ENCODE measurements at places on chromosomes 2 and 18.

GRCh38 chr2:143704451-143705106, 575.4 kb downstream of the ARHGAP15 start:
- no peak for DNase-seq

GRCh38 chr2:25043241-25043867, 1.5 kb downstream of the EFR3B start:
- DNase-seq, result peak; percentile 52

DNA sequence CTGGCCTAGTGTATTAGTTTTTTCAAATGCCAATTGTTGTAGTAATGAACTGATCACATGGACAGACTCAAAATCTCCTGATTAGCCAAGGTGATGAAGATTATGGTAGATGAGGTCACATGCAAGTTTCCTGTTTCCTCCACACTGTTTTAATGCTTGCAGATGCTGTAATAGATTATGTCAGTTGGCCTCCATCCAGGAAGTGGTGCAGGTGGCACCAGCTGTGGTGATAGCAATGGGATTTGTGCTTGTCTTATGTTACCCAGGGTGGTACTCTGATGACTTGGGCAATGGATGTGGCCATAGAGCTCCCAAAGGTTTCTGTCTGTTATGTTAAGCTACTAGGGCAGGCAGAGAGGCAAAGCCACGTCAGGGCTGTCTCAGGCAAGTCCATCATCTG, 332.9 kb upstream of the DDX18 start:
- DNase-seq, result no peak

DNA sequence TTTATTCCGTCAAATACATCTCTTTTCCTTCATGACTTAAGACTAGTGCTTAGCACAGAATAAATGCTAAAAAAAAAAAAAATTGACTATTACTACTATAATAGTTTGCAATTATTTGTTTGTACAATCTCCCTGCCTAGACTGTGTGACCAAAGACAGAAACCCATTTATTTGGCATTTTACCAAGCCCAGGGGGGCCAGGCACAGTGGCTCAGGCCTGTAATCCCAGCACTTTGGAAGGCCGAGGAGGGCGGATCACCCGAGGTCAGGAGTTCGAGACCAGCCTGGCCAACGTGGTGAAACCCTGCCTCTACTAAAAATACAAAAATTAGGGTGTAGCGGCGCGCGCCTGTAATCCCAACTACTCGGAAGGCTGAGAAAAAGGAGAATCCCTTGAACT, 1.4 kb downstream of the ASB3 start:
- no peak for DNase-seq

- DNase-seq, result no peak
These were observed 59.4 kb upstream of the NEDD4L start for GRCh38 chr18:57984490-57985115.

DNA sequence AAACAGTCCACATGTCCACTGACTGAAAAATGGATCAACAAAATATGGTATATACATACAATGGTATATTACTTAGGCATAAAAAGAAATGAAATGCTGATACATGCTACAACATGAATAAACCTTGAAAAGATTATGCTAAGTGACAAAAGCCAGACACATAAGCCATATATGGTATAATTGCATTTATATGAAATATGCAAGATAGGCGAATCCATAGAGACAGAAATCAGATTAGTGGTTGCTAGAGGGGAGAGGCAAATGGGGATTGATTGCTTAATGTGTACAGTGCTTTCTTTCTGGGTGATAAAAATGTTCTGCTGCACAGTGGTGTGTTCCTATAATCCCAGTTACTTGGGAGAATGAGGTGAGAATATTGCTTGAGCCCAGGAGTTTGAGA, 171.0 kb downstream of the CYP26B1 start:
- no peak for DNase-seq

DNA sequence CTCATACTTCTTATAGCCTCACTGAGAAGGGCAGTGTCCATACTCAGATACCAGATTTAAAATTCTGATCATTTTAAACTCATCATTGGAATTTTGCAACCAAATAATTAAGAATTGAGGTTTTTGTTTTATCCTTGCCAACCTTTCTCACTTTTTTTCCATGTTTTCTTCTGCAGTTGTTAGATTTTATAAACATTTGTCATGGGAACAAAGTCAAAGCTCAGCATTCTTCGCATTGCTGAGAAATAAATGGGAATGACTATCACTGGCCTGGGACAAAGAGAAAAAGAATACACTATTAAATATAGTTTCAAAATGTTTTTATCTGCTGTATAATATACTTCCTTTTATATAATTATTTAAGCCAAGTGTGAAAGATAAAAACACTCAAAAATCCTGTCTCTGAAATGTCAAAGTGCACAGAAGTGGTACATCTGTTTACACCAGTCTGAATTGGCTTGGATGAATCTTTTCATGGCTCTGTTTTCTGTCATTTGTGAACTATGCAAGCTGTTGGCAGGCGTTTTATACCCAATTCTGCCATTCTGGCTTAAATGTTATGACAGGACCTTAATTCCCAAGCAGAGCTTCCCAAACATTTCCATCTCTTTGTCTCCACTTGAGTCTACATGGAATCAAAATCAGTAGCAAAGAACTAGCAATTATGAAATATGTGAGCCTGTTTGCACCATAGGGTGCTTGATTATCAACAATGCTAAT, 249.3 kb upstream of the SYT4 start:
- no peak for DNase-seq

DNA sequence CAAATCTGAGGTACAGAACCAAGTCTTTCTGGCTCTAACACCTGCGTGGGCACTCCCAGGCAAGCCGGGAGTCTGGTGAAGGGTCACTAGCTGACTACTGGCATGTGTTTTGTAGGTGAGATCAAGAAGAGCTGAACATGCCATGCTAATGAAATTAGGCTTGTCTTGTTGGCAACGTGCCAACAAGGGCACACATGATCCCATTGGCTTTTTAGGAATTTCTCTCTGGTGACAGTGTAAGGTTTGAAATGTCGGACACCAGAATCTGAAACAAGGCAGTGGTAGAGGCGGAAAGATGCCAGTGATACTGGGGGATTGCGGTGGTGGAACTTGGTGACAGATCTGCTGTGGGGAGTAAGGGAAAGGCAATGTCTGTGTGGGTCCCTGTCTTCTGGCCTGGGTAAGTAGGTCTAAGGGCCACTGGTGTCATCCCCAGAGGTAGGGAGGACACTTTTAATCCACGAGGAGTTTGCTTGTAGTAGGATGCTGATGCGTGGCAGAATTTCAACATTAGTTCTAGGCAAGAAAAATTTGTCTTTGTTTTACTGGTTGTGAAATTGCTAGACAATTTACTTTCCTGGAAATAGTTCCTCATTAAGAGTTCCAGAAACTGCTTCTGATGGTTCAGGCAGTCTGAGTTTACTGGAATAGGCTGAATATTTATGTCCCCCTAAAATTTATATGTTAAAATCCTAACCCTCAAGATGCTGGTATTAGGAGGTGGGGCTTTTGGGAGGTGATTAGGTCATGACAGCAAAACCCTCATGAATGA, 52.6 kb upstream of the ACMSD start:
- DNase-seq, result no peak

DNA sequence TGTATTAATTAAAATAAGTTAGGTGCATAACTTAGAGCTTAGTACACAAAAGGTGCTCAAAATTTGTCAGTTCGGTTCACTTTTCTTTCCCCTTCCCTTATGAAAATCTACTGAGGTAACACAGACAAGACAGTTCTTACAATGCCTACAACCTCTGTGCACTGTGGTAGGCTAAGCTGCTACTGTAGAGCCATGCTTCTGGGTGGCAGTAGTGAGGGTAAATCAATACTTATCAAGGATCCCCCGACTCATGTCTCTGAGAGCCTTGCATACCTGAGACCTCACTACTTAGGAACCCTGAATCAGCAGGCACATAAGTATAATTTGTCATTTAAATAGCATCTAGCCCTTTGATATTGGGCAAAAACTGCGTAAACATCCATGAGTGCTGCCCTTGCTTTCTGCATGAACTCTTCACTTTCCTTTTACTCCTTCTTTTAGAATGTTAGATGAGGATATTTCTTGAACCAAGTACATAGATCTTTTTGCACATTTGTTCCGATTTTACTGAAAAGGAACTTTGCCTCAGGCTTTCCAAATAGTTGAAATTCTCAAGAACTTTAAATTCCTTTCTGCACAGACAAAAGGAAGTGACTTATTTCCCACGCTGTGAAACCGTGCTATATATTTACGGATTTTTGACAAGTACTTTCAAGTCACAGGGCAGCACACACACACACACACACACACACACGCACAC, 234.4 kb downstream of the TRIB2 start:
- DNase-seq, result no peak

DNA sequence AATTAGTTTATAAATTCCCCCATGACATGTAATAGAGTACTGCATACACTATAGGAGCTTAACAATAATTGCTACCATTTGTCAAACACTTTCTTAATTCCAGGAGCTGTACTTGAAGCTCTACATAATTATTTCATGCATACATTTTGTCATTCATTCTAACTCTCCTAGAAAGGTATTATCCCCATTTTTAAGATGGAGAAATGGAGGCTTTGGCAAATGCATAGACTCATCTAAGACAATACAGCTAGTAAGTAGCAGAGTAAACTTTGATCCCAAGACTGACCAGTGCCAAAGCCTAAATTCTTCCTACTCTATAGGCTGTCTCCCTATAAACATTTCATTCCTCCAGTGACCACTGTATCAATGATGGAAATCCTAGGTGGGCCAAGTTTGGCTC, 42.6 kb upstream of the TMEM247 start:
- DNase-seq, result no peak

- DNase-seq, result no peak
These were observed 172.0 kb downstream of the MIB1 start for GRCh38 chr18:21912339-21913239.

DNA sequence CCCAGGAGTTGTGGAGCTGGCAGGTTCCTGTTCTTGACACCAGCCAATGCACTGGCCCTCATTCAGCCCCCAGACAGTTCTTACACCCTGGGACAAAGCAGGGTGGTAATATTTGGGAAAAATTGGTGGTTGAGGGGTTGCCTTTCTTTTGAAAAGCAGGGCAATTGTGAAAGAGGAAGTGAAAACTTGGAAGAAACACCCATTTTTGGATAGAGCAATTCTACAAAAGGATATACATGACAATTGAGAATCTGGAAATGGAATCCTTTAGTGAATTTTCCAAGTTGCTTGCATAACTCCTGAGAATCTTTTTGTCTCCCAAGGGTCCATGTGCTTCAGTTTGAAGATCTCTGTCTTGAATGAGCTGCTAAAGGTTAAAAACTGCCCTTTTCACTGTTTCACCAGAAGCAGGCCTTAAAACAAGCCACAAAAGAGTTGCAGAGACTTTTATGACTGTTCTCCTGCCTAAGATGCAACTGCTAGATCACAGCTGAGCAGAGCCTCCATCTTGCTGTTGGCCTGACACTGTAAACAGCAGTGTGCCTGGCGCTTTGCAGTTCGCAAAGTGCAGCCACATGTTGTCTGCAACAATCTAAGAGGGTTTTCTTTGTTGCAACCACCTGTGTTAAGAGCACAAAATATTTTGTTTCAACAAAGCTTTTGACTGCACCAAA, 11.8 kb downstream of the COL4A4 start:
- DNase-seq, result no peak

- DNase-seq, result peak; percentile 1
These were observed 31.3 kb downstream of the KIAA2012 start for GRCh38 chr2:202104286-202104870.

- no peak for DNase-seq
These were observed 121.4 kb downstream of the FSHR start for GRCh38 chr2:49032936-49033335.

DNA sequence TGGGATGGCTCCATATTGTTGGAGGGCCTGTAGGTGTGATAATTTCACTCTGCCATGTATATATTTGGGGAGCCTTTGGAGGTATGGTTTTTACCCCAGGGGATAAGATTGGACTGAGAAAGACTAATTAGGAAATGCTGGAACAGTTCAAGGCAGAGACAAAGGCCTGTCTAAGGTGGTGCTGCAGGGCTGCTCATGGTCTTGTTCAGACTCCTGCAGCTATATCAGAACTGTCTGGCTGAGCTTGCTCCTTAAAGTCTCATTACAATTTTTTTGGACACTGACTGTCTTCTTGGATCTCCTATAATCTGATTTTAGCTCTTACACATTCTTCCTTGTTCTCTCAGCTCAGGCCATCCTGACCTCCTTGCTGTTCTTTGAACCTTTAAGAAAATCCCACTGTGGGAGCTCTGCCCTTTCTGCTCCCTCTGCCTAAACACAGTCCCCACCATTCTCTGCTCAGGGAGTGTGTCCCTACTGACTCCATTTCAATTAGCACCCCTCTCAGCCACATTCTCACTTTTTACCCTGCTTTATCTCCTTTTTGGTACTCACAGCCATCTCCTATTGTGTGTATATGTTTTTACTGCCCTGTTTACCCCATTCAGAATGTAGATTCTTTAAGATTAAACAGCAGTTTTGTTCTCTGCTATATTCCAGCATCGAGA, 468.7 kb upstream of the FANCL start:
- DNase-seq, result no peak

GRCh38 chr2:68559692-68560091, 83.7 kb upstream of the PROKR1 start:
- no peak for DNase-seq

- DNase-seq, result peak; percentile 47
These were observed 36.6 kb downstream of the COPS8 start for GRCh38 chr2:237122214-237122666.

- no peak for DNase-seq
These were observed 61.4 kb downstream of the GPR39 start for GRCh38 chr2:132477962-132478361.

- no peak for DNase-seq
These were observed 99.4 kb downstream of the NEDD4L start for GRCh38 chr18:58143386-58143785.

GRCh38 chr18:69895066-69896047, 52.3 kb downstream of the CD226 start:
- no peak for DNase-seq

GRCh38 chr2:123656590-123656989, 368.5 kb upstream of the CNTNAP5 start:
- no peak for DNase-seq

DNA sequence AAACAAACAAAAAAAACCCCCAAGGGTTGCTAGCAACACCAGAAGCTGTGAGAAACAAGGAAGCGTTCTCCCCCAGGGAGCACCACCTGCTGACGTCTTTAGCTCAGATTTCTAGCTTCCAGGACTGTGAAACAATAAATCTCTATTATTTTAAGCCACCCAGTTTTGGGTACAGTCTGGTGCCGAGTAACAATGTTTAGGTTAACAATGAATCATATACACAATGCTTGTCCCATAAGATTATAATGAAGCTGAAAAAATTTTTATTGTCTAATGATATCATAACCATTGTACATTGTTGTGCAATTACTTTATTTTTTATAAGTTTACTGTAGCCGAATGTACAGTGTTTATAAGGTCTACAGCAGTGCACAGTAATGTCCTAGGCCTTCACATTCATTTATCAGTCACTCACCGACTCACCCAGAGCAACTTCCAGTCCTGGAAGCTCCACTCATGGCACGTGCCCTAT, 72.1 kb upstream of the CAB39 start:
- no peak for DNase-seq

DNA sequence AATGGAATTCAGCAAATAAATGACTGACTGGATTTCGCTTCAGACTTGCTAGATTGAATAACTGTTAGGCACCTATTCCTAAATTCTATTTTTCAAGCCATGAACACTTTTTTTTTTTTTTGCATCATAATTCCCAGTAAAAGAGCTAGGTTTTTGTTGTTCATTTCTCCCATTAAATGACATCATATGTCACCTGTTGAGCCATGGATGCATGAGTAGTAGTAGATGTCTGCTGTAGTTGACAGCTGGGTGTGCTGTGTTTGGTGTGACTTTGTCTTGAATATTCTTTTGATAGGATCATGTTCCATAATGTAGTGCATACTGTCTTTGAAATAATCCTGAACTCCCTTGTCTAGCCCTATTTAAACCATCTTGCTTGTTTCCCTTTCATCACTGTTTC, 115.2 kb downstream of the RAB3GAP1 start:
- no peak for DNase-seq

All from activated T-cell treated with anti-CD3 and anti-CD28 coated beads for 24 hours (primary cell).